ENCODE measurements at places on chromosomes 11 and 22.
A peak's percentile ranks its signal among the peaks of the same experiment; 100 is the strongest.

GRCh38 chr11:3099178-3099577 is 42.0 kb upstream of the CARS1 start:
- no peak for DNase-seq

GRCh38 chr11:83816572-83817187 is 530.5 kb upstream of the CCDC90B start:
- DNase-seq: no peak

GRCh38 chr22:35601013-35601580 is 16.0 kb downstream of the MB start:
- DNase-seq: no peak

DNA sequence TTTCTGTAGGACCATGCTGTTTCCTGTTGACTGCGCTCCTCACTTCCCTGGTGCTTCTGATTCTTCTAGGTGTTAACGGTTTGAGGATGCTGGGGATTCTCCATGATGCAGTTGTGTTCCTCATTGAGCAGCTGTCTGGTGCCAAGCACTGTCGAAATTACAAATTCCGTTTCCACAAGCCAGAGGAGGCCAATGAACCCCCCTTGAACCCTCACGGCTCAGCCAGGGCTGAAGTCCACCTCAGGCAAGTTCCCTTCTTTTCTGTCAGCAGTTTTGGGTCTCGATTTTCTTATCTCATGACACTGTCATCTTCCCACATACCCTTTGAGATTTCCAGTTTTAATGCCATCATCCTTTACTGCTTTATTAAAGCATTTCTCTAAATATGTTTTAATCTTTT is 7.7 kb upstream of the TTC36 start:
- DNase-seq: no peak

GRCh38 chr22:41310336-41310735 is 9.0 kb downstream of the ZC3H7B start:
- DNase-seq: no peak

DNA sequence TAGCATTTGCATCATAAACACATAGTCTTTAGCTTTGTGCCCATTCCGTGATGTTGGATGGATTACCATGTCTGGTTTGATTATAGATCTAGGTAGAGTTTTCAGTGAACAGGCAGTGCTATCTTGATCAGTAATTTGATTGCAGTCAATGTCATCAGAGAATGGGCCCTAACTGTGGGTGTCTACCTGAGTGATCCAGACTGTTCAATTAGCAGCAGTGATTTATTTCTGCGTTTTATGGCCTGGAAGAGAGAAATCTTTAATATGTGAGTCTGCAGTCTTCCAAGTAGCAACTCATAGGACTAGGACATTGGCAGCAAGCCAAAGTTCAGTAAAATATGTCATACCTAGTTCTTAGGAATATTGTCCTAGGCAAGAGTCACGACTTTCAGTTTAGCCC is 80.3 kb downstream of the CASP12 start:
- no peak for DNase-seq

- DNase-seq: no peak
Observed at GRCh38 chr22:20968281-20968977, 1.4 kb downstream of the AIFM3 start.

GRCh38 chr11:118200901-118201680 is 23.7 kb downstream of the JAML start:
- no peak for DNase-seq

- DNase-seq: no peak
Observed at GRCh38 chr11:9972989-9973388, 309.1 kb downstream of the SWAP70 start.

DNA sequence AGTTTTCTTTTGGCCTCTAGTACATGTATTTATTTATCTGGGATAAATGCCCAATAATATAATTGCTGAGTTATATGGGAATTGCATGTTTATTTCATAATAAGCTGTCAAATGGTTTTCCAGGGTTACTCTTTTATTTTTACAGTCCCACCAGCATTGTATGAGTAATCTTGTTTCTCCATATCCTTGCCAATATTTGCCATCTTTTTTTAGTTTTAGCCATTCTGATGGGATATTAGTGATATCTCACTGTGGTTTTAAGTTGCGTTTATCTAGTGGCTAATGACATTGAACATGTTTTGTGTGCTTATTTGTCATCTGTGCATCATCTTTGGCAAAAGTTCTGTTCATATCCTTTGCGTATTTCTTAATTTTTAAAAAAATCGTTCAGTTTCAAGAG is 372.8 kb upstream of the CCDC179 start:
- peak; percentile 37 for DNase-seq

DNA sequence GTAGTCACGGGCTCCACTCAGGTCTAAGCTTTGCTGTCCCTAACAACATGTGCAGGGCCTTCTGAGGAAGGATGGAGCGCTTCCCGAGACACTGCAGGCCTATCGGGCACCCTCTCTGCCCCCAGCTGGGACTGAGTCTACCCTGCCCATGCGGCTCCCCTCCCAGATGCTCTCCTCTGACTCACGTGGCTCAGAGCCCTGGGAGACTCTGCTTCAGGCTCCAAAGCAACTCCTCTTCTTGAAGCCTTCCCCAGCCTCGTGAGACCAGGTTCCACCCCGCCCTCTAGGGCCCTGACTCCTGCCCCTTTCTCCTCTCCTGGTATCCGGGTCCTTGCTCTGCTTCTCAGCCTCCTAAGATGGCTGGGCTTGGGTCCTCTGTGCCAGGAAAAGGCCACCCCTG is 28.4 kb upstream of the ARFGAP3 start:
- no peak for DNase-seq

DNA sequence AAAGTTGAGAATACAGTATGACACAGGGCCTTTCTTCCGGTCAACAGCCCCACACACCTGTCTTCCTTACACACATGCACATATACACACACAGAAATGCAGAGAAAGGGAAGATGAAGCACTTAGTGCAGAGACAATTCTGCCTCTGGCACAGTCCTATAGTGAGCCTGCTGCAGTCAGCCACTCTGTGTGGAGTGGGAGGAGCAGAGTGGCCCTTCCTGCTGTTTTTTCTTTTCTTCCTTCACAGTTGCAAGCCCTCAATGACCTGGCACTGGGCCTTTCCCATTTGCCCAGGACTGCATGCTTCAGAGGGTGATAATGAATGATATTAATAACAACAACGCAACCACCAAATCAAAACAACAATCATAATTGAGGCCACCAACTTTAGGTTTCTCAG is 527.0 kb upstream of the B3GAT1 start:
- DNase-seq: no peak

- no peak for DNase-seq
Observed at GRCh38 chr11:70100280-70100603, 22.1 kb downstream of the ANO1 start.

- no peak for DNase-seq
Observed at GRCh38 chr11:1447845-1448825, 38.4 kb downstream of the MOB2 start.

GRCh38 chr22:47043835-47044721 is 281.6 kb downstream of the TBC1D22A start:
- no peak for DNase-seq

GRCh38 chr22:44190381-44190976 is 9.8 kb downstream of the PARVG start:
- DNase-seq: no peak

DNA sequence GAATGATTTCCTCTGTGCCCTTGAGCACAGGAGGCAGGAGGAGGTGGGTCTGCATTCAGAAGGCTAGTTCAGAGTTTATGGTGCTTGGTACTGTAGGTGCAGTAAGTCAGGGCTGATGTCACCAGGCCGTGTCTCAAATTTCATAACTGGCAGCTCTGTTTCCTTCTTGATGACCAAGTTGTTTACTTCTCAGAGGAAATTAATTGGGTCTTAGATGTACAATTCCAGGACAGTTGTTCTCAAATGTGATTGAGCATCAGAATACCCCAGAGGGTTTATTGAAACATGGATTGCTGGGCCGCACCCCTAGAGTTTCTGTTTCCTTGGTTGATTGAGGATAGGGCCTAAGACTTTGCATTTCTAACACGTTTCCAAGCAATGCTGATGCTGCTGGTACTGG is 6.2 kb downstream of the AMOTL1 start:
- DNase-seq: no peak

DNA sequence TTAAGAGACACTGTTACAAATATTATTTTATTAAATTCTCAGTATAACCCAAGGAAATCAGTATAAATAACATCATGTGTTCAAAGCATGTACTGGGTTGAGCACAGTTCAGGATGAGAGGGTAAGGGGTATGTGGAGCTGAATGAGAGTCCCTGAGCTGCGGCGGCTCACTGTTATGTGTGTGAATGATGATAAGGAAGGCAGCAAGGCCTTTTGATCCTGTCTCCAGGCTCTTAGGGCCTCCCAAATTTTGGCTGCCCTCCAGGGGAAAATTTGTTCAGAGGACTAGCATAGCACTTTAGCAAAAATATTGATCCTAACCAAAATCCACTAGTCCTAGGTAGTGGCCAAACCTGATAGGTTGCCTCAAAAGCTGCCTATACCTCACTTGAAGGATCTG is 86.1 kb upstream of the SPON1 start:
- no peak for DNase-seq

DNA sequence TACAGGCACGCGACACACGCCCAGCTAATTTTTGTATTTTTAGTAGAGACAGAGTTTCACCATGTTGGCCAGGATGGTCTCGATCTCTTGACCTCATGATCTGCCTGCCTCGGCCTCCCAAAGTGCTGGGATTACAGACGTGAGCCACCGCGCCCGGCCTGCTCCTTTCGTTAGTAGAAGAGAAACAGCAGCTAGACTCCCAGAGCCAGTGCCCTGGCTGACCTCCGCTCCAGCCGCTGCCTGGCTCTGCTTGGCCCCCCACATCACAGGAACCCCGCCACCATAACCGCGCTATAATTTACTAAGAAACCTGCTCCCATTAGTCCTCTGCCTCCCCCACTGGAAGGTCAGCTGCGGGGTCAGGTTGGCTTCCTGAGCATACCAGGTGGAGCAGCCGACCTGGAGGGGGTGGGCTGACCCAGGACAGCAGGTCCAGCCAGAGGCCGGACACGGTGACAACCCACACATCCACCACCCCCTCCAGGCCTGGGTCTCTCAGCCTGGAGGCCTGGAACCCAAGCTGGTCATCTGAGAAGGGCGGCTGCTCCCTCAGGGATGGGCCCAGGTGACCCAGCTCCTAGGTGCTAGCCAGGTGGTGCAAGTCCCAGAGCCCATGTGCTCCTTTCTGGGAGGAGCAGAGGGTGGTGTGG is 7.5 kb upstream of the POLDIP3 start:
- DNase-seq: no peak

DNA sequence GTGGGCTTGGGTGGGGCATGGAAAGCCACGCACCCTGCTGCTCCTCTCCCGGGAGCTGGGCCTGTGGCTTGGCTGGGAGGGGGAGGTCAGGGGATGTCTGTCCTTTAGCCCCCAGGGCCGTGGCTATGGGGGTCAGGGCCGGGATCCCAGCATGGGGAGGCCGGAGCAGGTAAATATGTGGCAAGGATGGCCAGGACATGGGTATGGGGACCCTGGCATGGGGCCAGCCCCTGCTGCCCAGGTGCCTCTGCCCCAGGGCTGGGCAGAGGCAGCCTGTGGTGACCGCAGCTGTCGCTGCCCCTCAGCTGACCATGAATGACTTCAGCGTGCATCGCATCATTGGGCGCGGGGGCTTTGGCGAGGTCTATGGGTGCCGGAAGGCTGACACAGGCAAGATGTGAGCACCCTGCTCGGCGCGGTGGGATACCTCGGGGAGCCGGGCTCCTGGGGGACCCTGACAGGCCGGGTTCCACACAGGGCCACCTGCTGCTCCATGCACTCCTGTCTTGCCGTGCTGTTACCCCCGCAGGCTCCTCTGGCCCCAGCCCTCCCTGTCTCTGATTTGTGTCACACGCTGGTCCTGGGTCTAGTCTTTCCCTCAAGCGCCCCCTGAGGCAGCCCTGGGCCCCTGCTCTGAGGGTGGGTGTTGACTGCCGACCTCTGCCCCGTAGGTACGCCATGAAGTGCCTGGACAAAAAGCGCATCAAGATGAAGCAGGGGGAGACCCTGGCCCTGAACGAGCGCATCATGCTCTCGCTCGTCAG is 8.1 kb upstream of the ANKRD13D start:
- no peak for DNase-seq

DNA sequence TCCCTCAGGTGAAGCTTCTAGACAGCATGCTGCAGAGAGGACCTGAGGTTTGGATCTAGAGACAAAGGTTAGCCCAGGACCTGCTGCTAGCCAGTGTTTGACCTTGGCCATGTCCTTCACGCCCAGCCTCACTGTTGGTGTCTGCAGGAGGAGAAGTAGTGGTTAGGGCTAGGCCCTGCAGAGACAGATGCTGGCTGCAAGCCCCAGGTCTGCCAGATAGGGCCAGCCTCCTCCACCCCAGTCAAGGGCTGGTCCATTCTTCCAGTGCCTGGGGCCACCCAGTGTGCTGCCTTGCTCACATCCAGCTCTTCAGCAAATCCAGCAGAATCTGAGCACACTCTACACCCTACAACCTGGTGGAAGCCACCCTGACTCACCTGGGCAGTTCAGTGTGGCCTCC is 21.5 kb upstream of the MIEF1 start:
- no peak for DNase-seq

- DNase-seq: no peak
Observed at GRCh38 chr11:105297463-105297862, 157.9 kb upstream of the CARD18 start.

DNA sequence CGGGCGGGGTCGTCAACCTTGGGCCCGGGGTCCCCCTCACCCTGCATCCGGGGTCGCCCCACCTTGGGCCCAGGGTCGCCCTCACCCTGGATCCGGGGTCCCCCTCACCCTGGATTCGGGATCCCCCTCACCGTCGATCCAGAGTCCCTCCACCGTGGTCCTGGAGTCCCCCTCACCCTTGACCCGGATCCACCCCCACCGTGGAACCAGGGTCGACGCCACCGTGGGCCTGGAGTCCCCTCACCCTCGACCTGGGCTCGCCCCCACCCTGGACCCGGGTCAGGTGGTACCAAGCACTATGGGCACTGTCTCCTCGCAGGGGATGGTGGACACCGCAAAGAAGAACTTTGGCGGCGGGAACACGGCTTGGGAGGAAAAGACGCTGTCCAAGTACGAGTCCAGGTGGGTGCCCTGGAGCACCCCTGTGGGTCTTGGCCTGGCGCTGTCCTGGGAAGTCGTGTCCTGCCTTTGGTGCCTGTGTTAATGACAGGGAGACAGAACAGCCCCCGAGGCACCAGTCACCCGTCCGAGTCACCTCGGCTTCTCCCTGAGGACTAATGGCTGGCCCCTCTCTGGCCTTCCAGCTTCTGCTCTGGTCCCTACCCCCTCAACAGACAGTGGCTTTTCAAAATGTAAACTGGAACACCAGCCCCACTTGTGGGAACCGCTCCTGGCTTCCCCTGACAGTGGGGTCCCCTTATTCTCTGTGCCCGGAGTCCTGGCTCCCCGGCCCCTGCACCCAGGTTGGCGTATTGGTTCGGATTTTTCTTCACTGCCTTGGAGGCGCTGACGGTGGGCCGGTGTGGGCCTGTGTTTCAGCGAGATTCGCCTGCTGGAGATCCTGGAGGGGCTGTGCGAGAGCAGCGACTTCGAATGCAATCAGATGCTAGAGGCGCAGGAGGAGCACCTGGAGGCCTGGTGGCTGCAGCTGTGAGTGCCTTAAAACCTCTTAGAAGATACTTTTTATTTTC is 762 bp downstream of the CRELD2 start:
- DNase-seq: no peak

GRCh38 chr11:7673724-7674434 is 579 bp upstream of the CYB5R2 start:
- no peak for DNase-seq

- no peak for DNase-seq
Observed at GRCh38 chr11:96145163-96145585, 197.8 kb downstream of the MAML2 start.

- DNase-seq: no peak
Observed at GRCh38 chr11:116970485-116971292, 127.5 kb downstream of the SIK3 start.

Measured in AG04449 (cell line).